ENCODE measurements at places on chromosomes 11 and 22. TPM values are rescaled to one million over a fixed set of nuclear protein-coding genes. Genes with fewer than 3 reads are reported as not detected.

Gene APOA4
- total RNA-seq = not detected

Gene ARVCF
- 20.2 TPM for total RNA-seq

Gene JAML
- total RNA-seq = 102 TPM

Gene APOL4
- total RNA-seq = 14.3 TPM

Gene IRAG1
- 8.8 TPM for total RNA-seq

Gene TRIM49D1
- total RNA-seq = not detected

Gene MIAT
- total RNA-seq = 3.0 TPM

Gene SGSM1
- total RNA-seq = 4.2 TPM

Gene ANO9
- 11.7 TPM for total RNA-seq

Gene FOLR2
- total RNA-seq = 28.7 TPM

Gene CARS1
- total RNA-seq = 41.9 TPM

DNA sequence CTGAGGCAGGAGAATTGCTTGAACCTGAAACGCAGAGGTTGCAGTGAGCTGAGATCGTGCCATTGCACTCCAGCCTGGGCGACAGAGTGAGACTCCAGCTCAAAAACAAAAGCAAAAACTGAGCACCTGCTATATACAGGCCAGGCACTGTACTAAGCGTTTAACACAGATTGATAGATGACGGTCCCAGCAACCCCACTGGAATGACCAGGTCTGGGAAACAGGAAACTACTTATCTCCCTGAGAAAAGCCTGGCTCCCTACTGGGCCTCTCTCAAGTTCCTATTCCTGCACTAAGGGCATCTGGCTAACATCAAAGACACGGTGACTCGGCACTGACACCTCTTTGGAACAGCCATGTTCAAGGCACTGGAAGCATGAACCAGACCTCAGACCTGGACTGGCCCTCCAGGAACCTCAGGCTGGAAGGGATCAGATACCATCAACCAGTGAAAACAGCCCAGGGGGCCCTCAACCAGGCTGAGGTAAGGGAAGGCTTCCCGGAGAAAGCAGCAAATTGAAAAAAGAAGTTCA lies 16.6 kb downstream of the ARAP1 start:
- peaks cover 69% of the 10 kb centered on the region for H3K4me1 ChIP-seq
- H3K27ac ChIP-seq = peak overlapping the region; percentile 93
- no peak overlapping the region for H3K4me3 ChIP-seq
- DNase-seq = no peak

GRCh38 chr11:132665205-132665604 lies 867.1 kb downstream of the OPCML start:
- H3K4me3 ChIP-seq = no peak overlapping the region
- H3K27ac ChIP-seq = no peak overlapping the region
- H3K27me3 ChIP-seq = no peaks in the 10 kb centered on the region
- H3K36me3 ChIP-seq = no peaks in the 10 kb centered on the region
- no peak for DNase-seq

DNA sequence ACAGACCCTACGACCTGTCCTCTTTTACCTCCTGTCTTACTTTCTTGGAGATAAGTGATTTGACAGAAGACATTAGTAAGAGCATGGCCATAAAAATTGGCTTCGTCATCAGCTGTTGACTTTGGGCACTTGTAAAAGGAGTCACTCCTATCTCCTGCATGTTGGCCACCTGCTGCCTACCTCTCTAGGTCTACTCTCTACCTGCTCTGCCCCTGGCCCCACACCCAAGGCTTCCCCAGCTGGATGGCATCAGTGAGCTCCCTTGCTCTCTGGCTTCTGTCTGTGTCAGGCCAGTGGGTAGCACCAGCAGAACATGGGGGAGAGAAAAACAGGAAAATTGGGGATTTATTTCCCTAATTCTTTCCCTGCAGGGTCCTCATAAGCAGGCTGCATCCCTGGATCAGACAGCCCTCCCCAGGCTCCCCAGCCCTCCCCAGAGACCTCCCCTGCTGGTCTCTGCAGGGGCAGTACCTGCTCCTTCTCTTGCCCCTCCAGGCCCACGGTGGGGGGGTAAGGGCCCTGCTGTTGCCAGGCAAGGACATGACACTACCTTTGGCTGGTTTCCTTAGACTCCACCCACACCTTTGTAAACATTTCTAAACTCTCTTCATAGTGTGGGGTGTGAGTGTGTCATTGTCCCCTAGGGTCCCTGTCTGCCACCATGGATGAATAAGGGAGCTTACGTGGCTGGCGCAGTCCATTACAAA lies 157.0 kb upstream of the NECTIN1 start:
- no peaks in the 10 kb centered on the region for H3K36me3 ChIP-seq
- no peaks in the 10 kb centered on the region for H3K27me3 ChIP-seq
- H3K27ac ChIP-seq = no peak overlapping the region
- no peak overlapping the region for H3K4me3 ChIP-seq
- no peak for DNase-seq
- no peaks in the 10 kb centered on the region for H3K4me1 ChIP-seq

DNA sequence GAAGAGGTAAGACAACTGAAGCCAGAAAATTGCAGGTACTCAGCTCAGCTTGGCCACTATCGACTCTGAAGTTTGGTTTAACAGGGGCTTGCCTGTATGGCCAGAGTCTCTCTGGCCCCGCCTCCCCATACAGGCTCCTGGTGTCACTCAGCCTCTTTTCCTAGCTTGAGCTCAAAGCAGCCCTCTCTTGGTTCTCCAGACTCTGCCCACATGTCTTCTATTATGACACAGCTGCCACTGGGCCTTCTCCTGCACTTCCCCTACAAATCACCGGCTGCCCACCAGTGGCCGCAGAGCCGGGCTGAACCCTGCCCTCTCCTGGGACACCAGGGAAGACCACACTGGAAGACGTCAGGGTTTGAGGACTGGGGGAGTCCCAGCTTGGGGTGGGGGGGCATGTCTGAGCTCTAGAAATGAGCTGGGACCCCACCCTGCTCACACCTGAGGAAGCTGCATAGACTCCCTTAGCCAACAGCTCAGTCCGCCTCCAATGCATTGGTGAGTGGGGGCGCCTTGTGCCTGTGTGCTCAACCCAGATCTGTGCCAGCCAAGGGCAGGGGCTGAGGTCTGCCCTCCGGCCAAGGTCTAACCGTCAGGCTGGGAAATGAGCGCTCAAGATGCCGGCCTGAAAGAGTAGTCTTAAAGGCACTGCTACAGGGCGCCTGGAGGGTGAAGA lies 94.4 kb upstream of the LMO1 start:
- DNase-seq = no peak
- no peaks in the 10 kb centered on the region for H3K27me3 ChIP-seq
- no peaks in the 10 kb centered on the region for H3K36me3 ChIP-seq
- H3K4me3 ChIP-seq = no peak overlapping the region

DNA sequence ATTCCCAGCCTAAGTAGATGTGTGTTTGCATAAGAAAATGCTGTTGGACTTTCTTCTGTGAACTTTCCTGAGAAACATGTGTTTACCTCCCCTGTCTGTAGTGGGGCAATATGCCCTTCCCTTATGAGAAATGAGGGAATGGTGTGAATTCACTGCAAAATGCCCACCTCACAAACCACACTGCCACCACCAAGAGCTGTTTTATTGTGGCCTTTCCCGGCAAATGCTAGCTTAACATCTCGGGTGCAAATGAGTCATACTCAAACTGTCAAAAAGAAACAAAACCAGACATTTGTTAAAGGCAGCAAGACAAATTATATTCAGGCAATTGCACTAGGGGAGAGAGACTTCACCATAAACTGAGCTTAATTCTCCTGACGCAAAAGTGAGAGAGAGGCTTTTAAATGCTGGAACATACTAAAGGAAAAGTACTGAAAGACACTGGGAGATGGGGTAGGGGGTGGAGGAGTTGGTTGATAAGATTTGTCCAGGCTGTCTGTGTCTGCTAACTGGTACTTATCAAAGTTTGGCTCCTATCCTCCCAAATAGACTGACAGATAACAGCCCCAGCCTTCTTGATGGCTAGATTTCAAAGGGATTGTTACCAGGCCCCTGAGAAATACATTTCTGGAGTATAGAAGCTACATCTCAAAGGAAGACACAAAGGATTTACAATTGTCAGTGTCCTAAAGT lies 70.9 kb upstream of the OR5AK2 start:
- H3K4me1 ChIP-seq = peaks cover 7% of the 10 kb centered on the region
- no peaks in the 10 kb centered on the region for H3K27me3 ChIP-seq
- H3K27ac ChIP-seq = no peak overlapping the region
- no peak for DNase-seq

DNA sequence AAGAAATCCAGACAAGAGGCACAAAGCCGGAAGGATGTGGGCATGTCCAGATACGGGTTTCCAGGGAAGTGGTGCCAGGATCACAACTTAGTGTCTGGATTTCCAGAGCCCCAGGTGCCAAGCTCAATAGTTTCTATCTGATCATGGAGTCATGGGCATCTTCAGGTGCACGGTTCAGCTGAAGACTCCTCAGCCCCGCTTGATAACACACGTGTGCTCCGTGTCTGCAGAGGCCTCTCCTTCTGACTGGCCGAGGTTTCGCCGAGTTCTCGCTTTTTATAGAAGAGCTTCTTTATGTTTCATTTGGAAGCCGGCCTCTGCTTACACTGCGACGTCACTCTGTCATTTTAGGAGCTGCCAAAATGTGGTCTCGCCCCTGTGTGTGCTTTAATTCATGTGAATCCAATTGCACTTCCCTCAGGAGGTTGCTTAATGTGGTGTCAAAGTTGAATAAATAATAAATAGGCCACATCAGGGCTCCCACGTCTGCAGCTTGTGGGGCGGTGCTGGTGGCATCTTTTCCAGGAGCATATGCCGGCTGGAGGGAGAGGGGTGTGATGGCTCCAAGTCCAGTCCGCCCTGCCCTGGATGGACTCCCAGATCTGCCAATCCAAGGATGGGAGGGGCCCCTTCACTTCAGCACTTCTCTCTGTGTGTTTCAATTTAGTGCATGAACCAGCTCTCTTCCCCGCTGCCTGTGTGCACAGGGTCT lies 1410.8 kb downstream of the TBC1D22A start:
- no peaks in the 10 kb centered on the region for H3K4me1 ChIP-seq
- H3K4me3 ChIP-seq = no peak overlapping the region
- DNase-seq = peak; percentile 16
- no peaks in the 10 kb centered on the region for H3K27me3 ChIP-seq
- no peak overlapping the region for H3K27ac ChIP-seq

DNA sequence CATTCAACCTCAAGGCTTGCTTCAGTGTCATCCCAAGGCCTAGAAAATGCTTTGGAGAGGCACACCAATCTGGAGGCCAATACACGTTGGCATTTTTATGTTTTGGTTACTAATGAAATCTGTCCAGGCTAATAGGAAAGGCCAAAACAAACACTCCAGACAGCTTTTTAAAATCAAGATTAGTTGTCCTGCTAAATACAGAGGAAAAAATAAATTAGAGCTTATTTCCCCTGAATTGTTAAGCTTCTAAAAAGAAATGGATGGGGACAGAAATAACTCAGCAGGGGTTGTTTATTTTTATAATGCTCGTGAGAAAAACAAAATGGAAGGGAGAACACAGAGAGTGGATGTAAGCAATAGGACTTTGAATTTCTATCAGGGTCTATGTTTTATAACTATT lies 438.5 kb upstream of the LRRC4C start:
- H3K27me3 ChIP-seq = no peaks in the 10 kb centered on the region
- H3K36me3 ChIP-seq = no peaks in the 10 kb centered on the region
- no peak overlapping the region for H3K27ac ChIP-seq
- no peak for DNase-seq

DNA sequence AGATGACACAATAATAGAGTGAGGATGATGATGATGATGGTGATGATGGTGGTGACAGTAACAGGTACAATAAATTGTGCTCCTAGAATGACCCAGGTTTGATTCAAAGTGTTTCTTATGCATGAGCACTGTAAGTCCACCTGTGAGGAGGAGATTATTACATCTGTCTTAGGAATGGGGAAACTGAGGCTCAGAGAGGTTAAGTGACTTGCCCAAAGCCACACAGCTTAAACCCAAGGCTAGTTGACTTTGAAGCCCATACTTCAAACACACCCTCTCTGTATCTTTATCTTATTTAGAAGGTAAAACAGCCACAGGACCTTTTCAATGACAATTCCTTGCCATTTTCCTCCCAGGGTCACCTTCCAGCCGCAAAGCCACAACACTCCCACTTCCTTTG lies 88.9 kb downstream of the MIAT start:
- H3K4me1 ChIP-seq = no peaks in the 10 kb centered on the region
- H3K27ac ChIP-seq = no peak overlapping the region
- no peaks in the 10 kb centered on the region for H3K27me3 ChIP-seq
- no peaks in the 10 kb centered on the region for H3K36me3 ChIP-seq
- no peak for DNase-seq

DNA sequence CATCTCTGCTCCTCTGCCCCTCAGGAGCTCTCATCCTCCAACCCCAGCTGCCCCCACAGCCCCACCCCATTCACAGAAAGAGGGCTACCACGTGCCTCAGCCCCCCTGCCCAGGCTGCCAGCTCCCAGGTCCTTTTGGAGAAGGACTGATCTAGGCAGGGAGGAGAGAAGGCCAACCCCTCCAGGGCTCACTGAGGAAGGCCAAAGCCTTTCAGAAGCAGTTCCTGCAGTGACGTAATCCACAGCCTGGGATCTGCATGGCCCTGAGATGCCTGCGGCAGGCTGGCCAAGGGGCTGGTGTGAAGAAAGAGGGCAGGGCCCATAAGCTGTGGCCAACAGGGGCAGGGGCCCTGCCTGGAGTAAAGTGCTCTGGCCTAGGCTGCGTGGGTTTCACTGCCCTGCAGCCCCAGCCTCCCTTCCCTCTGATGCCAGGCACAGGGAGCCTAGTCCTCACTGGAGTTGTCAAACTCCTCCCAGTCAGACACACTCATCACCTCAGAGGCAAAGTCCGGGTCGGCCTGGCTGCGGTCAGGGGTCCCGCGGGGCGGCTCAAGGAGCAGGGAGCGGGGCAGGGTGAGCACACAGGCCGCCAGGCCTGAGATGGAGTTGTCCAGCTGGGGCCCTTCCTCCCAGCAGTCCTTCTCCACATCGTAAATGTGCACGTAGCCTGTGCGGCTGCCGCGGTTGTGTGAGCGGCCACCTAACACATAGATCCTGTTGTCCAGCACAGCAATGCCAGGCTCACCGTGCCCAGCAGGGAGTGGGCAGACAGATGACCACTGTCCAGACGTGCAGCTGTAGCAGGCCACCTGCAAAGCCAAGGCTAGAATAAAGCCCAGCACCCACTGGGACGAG lies 4.2 kb upstream of the SCARF2 start:
- peak; percentile 79 for DNase-seq
- peaks cover 23% of the 10 kb centered on the region for H3K4me1 ChIP-seq
- peaks cover 8% of the 10 kb centered on the region for H3K36me3 ChIP-seq
- peak overlapping the region; percentile 46 for H3K27ac ChIP-seq

DNA sequence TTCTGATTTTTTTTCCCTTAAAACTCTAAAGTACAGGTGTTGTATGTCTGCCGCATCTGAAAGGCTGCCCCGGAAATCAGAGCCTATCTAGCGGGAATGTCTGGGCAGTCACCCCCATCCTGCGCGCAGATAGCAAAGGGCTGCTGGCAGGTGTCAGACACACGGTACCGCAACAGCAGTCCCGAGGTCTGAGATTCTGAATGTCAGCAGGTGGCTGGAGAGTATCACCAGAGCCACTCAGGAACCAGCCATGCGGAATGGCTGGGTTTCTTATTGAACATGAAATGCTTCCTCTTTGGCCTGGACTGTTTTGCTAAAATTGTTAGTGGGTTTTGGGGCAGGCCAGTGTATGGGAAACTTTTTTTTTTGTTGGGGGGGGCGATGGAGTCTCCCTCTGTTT lies 53.3 kb downstream of the CERK start:
- no peaks in the 10 kb centered on the region for H3K27me3 ChIP-seq
- peaks cover 29% of the 10 kb centered on the region for H3K4me1 ChIP-seq
- H3K4me3 ChIP-seq = no peak overlapping the region
- DNase-seq = no peak
- H3K36me3 ChIP-seq = peaks cover 46% of the 10 kb centered on the region

All from upper lobe of left lung (tissue), 6 donors.